HepG2 (cell line): ENCODE measurements at places on chromosomes 13 and 19. TPM values are rescaled to one million over a fixed set of nuclear protein-coding genes. Genes with fewer than 3 reads are reported as not detected.

DNA sequence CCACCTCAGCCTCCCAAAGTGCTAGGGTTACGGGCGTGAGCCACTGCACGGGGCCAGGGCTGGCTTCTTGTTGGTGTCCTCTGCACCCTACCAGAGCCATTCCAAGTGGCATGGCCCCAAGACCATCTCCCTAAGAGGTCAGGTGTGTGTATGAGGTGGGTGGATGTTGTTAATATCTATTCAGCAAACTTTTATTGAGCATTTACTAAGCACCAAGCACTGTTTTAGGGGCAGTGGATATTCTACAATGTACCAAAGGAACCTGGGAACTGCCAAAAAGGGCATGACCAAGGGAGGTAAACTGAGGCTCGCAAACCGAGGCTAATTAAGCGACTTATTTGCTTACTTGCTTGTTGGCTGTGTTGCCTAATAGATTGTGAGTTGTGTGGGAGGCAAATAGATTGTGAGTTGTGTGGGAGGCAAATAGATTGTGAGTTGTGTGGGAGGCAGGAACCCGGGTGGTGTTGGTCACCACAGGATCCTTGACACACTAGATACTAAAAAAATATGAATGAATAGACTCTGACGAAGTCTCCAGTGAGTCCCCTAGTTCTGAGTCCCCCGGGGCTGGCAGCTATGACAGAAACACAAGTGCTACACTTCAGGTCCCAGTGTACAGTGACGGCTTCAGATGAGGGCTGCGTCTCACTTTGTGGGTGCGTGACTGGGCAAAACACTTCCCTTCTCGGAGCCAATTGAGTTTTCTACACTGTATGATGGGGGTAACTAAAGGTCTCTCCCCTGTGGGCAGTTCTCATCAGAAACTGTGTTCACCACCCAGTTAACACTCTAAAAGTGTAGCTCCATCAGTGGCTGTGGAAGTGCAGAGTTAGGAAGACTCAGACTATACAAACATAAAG lies 5.0 kb upstream of the BICRA start:
- DNase-seq: no peak

The WDR87 gene
- not detected in 2 replicates for total RNA-seq

The DUXA gene
- not detected in 2 replicates for total RNA-seq

The NDFIP2 gene
- total RNA-seq: 32.0 and 32.6 TPM in 2 replicates

- DNase-seq: no peak
Observed at GRCh38 chr13:24802074-24802473, 38.1 kb downstream of the RNF17 start.

GRCh38 chr13:30868799-30869470 lies 37.1 kb upstream of the MEDAG start:
- DNase-seq: no peak

The ZNF667 gene
- total RNA-seq: not detected in 2 replicates

- no peak for DNase-seq
Observed at GRCh38 chr13:71156550-71156949, 710.5 kb downstream of the DACH1 start.

DNA sequence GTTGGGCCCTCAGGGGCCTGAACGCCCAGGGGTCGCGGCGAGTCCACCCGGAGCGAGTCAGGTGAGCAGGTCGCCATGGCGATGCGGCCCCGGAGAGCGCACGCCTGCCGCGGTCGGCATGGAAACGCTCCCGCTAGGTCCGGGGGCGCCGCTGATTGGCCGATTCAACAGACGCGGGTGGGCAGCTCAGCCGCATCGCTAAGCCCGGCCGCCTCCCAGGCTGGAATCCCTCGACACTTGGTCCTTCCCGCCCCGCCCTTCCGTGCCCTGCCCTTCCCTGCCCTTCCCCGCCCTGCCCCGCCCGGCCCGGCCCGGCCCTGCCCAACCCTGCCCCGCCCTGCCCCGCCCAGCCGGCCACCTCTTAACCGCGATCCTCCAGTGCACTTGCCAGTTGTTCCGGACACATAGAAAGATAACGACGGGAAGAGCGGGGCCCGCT lies at the start of gene CCNA1:
CCNA1 (plus strand) TSS at position 390 of the 439 bp plus-strand sequence. CDS start 562 bp downstream, outside the sequence.
- no peak for DNase-seq

The USHBP1 gene
- 0.13 and 0.15 TPM in 2 replicates for total RNA-seq

The ZFP14 gene
- 5.0 and 5.7 TPM in 2 replicates for total RNA-seq

The CILP2 gene
- total RNA-seq: 0.09 TPM in 1 of 2 replicates, not detected in the other

GRCh38 chr13:40792284-40793051 lies 3.1 kb downstream of the SLC25A15 start:
- no peak for DNase-seq

DNA sequence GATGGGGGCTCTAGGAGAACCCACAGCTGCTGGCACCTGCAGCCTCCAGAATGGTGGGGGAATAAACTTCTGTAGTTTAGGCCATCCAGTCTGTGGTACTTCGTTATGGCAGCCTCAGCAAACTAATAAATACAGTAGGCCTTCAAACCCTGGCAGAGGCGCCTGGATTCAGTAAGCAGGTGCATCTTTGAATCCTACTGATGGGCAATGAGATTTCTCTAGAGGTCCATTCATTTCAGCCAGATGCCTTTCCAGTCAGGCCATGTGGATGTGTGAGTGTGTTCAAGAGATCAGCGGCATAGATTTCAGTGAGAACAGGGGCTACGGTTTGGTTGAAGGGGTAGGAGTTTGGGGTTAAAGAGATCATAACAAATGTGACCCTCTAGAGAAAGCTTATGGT lies 183.5 kb upstream of the RNF113B start:
- DNase-seq: no peak

The CATSPERD gene
- not detected in 2 replicates for total RNA-seq

The NOTCH3 gene
- 0.09 TPM in 1 of 2 replicates, not detected in the other for total RNA-seq
